ENCODE measurements at places on chromosomes 5 and 9.
A peak's percentile ranks its signal among the peaks of the same experiment; 100 is the strongest.

GRCh38 chr5:153792305-153792704 lies 246.4 kb downstream of the FAM114A2 start:
- DNase-seq = no peak

GRCh38 chr9:126009047-126009446 lies 261.9 kb downstream of the PBX3 start:
- no peak for DNase-seq

DNA sequence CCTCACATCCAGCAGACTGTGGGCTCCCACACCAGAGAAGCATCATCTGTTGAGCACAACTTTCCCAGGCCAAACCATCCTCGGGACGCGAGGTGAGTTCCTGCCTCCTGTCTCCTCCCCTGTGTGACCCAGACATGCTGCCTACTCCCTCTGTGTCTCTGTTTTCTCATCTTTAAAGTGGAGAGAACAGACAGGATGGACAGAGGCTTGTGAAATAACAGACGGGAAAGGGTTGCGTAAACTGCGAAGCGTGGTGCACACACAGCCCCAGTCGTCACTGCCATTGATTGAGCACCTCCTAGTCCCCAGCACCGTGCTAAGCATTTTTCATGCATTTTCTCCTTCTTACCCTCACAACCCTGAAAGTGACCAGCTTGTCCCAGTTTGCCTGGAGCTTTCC lies 52.1 kb upstream of the LMX1B start:
- DNase-seq = no peak

GRCh38 chr5:90345684-90346083 lies 63.9 kb downstream of the CETN3 start:
- DNase-seq = no peak

DNA sequence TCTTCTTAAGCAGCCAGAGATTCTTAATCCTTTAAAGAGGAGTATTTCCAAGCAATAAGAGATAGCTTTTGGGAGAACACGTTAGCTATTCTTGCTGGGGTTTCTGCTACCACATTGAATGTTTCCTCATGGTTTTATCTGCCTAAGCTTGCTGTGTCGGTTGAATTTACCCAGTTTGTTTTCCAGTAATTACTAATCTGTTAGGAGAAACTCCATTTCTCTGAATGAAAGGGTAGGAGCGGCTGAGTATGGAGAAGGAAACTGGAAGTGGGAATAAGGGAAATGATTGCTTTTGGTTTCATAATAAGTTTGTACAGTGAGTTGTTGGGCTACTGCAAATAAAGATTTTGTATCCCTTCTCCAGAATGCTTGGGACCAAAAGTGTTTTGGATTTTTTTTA lies 1.2 kb downstream of the JAK2 start:
- DNase-seq = no peak

DNA sequence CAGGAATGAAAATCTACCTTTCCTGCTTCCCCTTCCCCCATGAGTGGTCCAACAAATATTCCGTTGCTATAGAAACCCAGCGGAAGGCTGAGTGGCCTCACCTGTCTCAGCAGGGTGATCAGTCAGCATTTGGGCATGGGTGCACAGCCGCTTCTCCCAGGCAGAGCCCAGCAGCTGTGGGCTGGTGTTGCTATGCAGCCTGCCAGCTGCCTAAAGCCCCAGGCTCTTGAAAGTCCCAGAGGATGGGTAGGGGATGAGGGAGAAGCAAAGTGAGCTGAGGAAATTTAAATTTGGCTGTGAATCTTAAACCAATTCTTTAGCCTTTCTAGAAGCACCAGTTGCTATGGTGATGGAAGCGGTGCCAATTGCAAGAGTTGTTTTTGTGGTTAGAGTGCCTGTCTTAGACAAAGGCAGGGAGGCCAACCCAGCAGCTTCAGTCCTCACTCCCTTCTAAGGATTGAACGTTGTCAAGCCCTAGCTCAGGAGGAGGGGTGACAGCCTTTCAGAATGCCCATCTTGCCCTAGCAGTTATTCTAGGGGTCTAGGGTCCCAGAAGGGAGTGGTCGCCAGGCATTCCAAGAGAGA lies 151.5 kb upstream of the PITX1 start:
- peak; percentile 43 for DNase-seq
